Fibroblast of pulmonary artery (primary cell): ENCODE measurements at places on chromosomes 5 and 9.

- DNase-seq = no peak
These were observed 13.3 kb upstream of the SLC31A2 start for GRCh38 chr9:113137196-113138168.

- no peak for DNase-seq
These were observed 511.0 kb downstream of the PRELID2 start for GRCh38 chr5:145324101-145324500.

DNA sequence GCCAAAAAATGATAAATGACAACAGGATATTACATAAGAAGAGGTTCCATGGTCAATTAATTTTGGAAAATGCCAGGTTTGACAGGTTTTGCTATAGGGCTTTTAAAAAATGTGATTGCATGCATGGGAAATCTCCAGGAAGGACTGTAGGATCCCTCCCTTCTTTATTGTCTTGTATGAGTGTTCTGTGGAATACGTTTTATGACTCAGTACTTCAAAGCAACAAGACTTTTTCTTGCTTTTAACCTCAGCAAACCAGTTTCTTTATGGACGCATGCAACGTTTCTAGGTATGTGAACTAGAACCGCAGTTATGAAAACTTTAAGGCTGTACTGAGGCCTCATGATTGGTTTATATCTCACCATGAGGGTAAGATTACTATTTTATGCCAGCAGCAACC, 76.6 kb upstream of the NTRK2 start:
- DNase-seq = no peak

- peak; percentile 80 for DNase-seq
These were observed 54.1 kb downstream of the MAN2A1 start for GRCh38 chr5:109743770-109744212.

GRCh38 chr5:74241751-74242140, 398.8 kb downstream of the ENC1 start:
- no peak for DNase-seq
